GOT3 (cell line): ENCODE measurements at places on chromosomes 2 and 18.

GRCh38 chr18:56947236-56947635, 199.7 kb upstream of the BOD1L2 start:
- no peak for DNase-seq

- no peak for DNase-seq
These were observed 488.8 kb upstream of the RAB6C start for GRCh38 chr2:129490641-129491040.

- DNase-seq: no peak
These were observed 54.4 kb upstream of the CCDC68 start for GRCh38 chr18:55013685-55014084.

GRCh38 chr18:9428301-9428706, 47.0 kb upstream of the RALBP1 start:
- DNase-seq: no peak

- DNase-seq: no peak
These were observed 84.1 kb downstream of the TRABD2A start for GRCh38 chr2:84796798-84797197.

- no peak for DNase-seq
These were observed 109.0 kb upstream of the CNTNAP5 start for GRCh38 chr2:123916051-123916450.

DNA sequence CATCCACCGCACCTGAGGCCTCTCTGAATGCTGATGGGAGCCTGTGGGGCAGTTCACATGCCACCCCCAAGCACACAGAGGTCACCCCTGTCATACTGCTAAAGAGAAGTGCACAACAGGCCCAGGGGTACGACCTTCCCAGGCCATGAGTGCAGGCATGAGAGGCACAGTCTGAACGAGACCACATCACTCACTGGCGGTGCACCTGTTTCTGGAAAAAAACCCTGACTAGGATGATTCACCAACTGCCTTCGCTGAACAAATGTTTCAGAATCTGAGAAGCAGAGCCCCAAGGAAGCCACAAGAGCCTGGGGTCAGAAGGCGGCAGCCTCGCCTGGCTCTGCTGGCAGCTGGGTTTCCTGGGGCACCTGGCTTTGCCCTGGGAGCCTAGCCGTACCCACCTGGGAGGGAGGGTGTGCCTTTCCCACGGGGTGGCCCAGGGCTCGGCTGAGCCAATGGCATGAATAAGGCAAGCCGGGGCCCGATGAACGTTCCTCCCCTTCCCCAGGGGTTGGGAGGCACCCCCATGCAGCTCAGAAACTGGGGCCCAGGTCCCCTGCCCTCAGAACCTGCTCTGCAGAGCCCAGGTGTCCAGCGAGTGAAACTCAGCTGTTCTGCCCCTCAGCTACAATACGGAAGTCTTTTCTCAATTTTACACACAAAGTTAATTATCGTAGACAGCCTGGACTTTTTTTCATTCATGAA, 73.8 kb downstream of the HDAC4 start:
- DNase-seq: no peak

- DNase-seq: no peak
These were observed 10.8 kb upstream of the KDM3A start for GRCh38 chr2:86430368-86430767.
